ENCODE measurements at places on chromosomes 16 and 17. TPM values are rescaled to one million over a fixed set of nuclear protein-coding genes. Genes with fewer than 3 reads are reported as not detected.

The CENPN gene
- total RNA-seq = 13.4 TPM

The ETV4 gene
- 0.46 TPM for total RNA-seq

The FOXL1 gene
- 1.2 TPM for total RNA-seq

The ABCA8 gene
- 7.4 TPM for total RNA-seq

The PCTP gene
- total RNA-seq = 8.5 TPM

The BICDL2 gene
- not detected for total RNA-seq

The FOXC2 gene
- 0.23 TPM for total RNA-seq

The CSF3 gene
- total RNA-seq = not detected

The FN3K gene
- total RNA-seq = 13.6 TPM

The CD300LB gene
- not detected for total RNA-seq

The TBX2 gene
- total RNA-seq = 1.4 TPM

The TMEM88 gene
- total RNA-seq = 2.3 TPM

The TBC1D3K gene
- total RNA-seq = not detected

The MAP2K6 gene
- total RNA-seq = 26.3 TPM

The BAIAP3 gene
- total RNA-seq = 61.8 TPM

The CLEC10A gene
- total RNA-seq = not detected

The ROGDI gene
- 62.7 TPM for total RNA-seq

The GLTPD2 gene
- total RNA-seq = not detected

The TMEM238L gene
- total RNA-seq = not detected

The CA7 gene
- not detected for total RNA-seq

The TNFRSF12A gene
- total RNA-seq = 1.2 TPM

The EVI2B gene
- 0.69 TPM for total RNA-seq

The SDR42E1 gene
- 2.1 TPM for total RNA-seq

The IL17C gene
- not detected for total RNA-seq

The LYRM9 gene
- total RNA-seq = 17.8 TPM

The BTBD17 gene
- 20.8 TPM for total RNA-seq

The TRAF7 gene
- total RNA-seq = 23.5 TPM

The G6PC1 gene
- under 0.01 TPM for total RNA-seq

The WSB1 gene
- 251 TPM for total RNA-seq

The DNAI2 gene
- total RNA-seq = 0.92 TPM

The CCL11 gene
- not detected for total RNA-seq

The CES1 gene
- total RNA-seq = 1.2 TPM

The CCDC40 gene
- total RNA-seq = 14.3 TPM

The CACNG1 gene
- 0.23 TPM for total RNA-seq

The KLHL11 gene
- total RNA-seq = 76.6 TPM

The PERCC1 gene
- total RNA-seq = not detected

The CD68 gene
- 5.5 TPM for total RNA-seq

The ITGB3 gene
- total RNA-seq = 2.1 TPM

The NLK gene
- 73.1 TPM for total RNA-seq

The NTN1 gene
- total RNA-seq = 24.2 TPM

The CEMP1 gene
- 0.92 TPM for total RNA-seq

The RANGRF gene
- total RNA-seq = 12.7 TPM

The DNASE1L2 gene
- total RNA-seq = 2.8 TPM

The PPP1R1B gene
- 23.5 TPM for total RNA-seq

The KRT27 gene
- not detected for total RNA-seq

Data from diencephalon (tissue), 1 donor.